ENCODE measurements at places on chromosomes 2 and 18.

GRCh38 chr2:180122874-180123273 is 115.8 kb upstream of the CWC22 start:
- DNase-seq, result no peak

DNA sequence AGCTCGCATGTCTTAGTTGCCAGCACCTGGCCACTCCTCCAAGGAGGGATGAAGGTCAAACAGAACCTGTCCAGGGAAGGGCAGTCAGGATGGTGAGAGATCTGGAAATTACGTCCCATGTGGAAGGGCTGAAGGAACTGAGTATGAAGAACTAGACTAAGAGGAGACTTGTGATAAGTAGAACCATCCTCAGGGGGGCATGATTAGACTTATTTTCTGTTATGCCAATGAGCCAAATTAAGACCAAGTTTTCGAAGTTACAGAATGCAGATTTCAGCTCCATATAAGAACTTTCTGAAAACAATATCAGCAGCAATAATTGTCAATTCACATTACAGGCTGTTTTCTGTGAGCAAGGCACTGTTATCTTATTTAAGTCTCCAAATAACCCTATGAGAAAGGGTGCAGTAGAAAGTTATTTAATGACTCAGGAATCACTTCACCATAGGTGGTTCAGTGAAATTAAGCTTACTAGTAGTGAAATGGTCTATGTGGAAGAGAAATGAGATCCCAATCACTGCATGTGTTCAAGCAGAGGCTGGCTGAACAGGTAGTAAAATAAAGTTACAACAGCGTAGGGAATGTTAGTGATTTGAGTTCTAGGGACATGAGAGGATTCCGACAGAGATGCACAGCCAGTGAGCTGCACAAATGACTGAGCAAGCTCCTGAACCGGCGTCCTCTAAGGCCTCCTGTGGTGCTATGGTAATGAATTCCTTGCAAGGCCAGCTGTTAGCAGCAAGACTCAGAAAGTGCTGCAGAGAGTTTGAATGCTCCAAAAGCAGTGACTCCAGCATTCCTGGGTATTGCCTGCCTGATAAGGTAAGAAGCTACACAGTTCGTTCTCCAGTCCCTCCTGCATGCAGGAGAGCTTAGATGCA is 4.5 kb upstream of the DYM start:
- no peak for DNase-seq

GRCh38 chr2:105288133-105288532 is 41.4 kb downstream of the TGFBRAP1 start:
- DNase-seq, result no peak

- DNase-seq, result no peak
These were observed 21.3 kb upstream of the MAPRE2 start for GRCh38 chr18:35019933-35020332.

GRCh38 chr2:221567809-221568208 is 4.3 kb downstream of the EPHA4 start:
- DNase-seq, result no peak

DNA sequence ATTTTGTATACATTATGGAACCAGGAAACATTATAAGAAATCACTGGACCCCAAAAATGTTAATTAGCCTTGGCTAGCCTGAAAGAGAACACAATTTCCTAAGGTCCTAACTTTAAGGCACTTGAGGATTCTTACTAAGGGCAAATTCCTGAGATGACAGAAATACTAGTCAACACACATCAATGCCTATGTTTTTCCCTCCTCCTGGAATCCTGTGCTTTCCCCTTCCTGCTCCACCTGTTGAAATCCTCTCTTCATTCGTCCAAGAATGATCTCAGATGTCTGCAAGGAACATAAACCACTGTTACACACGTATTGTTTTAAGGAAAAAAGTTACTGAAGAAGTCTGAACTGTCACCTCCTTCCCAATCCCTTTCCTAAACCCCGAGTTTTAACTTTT is 21.2 kb upstream of the DARS1 start:
- no peak for DNase-seq

- no peak for DNase-seq
These were observed 11.0 kb downstream of the RAB11FIP5 start for GRCh38 chr2:73101626-73102256.

- no peak for DNase-seq
These were observed 816 bp downstream of the CDH2 start for GRCh38 chr18:28175930-28176697.

DNA sequence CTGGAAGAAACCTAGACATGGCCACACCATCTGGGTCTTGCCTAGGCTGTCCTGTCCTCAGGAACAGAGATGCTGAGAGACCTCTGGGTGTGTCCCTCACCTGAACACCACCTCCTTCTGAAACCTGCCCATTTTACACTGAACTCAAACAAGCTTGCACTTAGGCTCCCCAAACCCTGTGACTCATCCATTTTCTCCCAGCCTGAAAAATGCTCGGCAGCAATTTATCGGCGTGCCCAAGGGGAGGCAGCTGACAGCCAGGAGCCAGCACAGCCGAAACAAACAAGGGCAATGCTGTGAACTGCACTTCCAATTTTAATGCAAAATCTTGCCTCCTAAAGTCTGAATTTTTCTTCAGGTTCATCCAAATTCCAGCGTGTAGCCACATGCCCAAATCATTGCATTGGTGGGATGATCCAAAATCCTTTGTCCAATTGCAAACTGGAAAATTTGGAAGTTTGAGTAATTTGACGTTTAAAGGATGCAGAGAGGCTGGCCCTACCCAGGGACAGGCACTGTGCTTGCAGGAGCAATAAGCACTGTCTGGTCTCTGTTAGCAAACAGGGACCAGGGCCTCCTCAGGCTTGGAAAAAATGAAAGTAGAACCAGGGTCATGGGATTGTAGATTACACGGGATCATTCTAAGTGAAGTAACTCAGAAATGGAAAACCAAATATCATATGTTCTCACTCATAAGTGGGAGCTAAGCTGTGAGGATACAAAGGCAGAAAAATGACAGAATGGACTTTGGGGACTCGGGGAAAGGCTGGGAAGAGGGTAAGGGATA is 67.7 kb downstream of the GALNT14 start:
- no peak for DNase-seq

DNA sequence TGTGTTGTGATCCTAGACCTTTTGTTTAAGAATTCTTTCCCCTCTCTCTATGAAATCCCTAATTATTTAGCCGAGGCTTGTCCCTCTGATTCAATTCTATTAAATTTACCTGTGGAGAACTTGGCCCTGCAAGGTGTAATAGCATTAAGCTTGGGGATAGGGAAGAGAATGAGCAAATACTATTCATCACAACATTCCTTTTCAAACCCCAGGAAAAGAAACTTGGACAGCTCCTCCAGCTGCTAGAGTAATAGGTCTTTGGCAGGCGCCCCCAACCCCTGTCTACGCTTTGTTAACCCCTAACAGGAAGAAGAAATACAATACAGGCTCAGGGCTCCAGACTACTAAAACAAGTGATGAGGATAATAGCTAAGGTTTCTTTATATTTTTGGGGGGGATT is 957.0 kb downstream of the CPS1 start:
- DNase-seq, result no peak

GRCh38 chr2:2688254-2688653 is 357.2 kb upstream of the MYT1L start:
- no peak for DNase-seq

DNA sequence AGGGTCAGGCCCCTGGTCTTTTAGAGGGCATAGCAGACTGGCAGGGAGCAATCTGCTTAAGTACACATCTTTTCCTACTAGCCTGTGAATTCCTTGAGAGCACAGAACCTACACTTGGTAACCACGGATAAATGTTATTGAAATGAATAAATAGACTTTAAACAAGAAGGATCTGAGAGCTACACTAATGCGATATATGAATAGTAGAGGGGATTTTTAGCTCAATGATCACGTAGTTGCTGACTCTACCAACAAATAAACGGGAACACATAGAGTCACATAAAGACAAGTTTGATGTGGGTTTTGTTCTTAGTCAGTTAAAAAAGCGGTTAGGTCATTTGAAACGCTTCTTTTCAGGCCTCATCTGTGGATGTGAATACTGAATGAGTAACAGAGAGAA is 290.3 kb upstream of the CCDC68 start:
- DNase-seq, result no peak

GRCh38 chr2:19538411-19538963 is 180.1 kb upstream of the OSR1 start:
- DNase-seq, result no peak

DNA sequence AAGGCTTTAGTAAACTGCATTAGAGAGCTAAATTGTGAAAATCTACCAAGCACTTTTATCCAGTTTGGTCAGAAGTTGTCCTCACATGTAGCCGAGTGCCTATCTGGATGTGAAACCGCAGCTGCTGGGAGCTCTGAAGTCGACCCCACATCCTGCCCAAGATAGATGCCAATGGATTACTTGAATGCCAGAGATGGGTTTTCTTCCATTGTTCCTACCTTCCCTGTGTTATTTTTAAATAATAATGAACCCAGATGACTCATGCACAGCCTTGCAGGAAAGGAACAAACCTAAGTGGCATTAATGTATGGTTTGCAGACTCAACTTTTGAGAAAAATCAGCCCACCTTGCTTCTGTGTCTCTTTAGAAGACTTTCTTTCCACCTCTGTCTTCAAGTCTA is 408.5 kb downstream of the FBXO15 start:
- no peak for DNase-seq

- DNase-seq, result peak; percentile 51
These were observed 605 bp downstream of the REV1 start for GRCh38 chr2:99489063-99489760.

DNA sequence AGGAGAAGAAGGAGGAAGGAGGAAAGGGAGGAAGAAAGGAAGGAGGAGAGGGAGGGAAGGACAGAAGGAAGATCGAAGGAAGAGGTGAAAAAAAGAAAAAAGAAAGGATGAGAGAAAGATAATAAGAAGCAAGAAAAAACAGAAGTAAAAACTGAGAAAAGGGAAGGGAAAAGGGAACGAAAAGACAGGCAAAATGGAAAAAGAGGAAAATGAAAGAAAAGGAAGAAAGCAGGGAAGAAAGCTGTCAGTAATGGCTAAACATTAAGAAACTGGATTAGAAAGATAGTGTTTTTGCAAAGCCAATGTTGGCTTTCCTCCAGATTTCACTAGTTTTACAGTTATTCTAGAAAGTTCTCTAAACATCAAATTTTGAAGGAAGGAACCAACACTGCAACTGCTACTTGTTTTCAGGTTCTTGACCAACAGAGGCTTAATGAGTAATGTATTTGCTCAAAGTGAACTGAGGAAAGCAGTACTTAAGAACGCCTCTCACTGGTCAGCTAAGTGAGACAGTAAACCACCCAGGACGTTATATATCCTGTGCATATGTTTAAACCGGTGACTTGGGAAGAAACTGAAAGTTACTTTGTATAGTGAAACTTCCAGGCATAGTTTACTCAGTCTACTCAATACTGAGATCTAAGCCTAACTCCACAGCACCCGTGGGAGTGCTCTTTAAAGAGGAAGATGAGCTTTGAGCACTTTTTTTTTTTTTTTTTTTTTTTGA is 286.2 kb upstream of the TRIB2 start:
- no peak for DNase-seq

DNA sequence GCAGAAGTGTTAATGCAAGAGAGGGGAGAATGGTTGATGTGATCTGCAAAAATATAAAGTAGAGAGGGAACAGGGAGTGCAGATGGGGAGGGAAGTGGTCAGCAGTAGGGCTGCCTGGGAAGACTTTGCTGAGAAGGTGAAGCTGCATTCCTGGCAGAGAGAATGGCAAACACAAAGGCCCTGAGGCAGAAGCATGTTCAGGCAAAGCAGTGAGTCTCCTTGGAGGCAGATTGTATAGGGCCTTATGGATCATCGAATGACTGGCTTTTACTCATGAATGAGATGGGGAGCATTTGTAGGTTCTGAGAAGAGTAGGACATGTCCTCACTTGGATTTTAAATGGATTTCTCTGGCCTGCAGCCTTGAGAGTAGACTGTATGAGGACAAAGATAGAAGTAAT is 9.5 kb downstream of the ITGA6 start:
- DNase-seq, result no peak

DNA sequence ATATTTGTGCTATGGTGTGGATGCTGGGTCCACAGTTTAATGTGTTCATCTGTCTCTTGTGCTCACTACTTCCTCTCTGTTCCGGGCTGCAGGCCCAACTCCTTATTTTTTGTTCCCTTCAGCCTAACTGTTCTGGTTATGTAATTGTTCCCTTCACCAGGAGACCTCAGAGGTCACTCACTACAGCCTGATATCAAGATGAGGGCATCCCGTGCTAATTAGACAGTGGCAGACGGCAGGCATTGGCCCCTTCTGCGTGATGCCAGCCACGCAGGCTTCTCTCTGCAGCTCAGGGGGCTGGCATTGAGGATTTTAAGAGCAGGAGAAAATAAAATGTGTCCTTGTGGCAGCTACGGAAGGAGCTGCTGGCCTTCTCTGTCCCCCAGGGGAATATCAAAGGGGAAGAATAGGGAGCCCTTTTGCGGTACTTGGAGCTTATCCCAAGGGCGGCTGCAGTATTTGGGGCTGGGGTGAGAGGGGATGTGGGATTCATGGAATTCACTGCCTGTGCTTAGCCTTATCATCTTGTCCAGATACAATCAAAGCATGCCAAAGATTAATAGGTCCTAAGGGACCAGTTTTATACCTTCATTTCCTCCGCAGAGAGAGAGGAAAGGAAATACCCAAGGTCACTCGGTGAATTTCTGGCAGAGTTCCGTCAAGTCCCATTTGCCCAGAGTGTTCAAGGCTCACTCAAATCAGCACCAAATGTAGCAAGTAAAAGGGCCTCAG is 53.3 kb upstream of the TRIB2 start:
- no peak for DNase-seq

- no peak for DNase-seq
These were observed 102.3 kb downstream of the BOD1L2 start for GRCh38 chr18:57249179-57249578.

- no peak for DNase-seq
These were observed 110.4 kb downstream of the CTIF start for GRCh38 chr18:48649231-48649630.
